ENCODE measurements at places on chromosomes 5 and 9. TPM values are rescaled to one million over a fixed set of nuclear protein-coding genes. Genes with fewer than 3 reads are reported as not detected.

GRCh38 chr5:176837707-176838115 is 27.4 kb downstream of the UNC5A start:
- peak; percentile 95 for DNase-seq

ERBIN gene
- polyA plus RNA-seq: 7.7 TPM

DNA sequence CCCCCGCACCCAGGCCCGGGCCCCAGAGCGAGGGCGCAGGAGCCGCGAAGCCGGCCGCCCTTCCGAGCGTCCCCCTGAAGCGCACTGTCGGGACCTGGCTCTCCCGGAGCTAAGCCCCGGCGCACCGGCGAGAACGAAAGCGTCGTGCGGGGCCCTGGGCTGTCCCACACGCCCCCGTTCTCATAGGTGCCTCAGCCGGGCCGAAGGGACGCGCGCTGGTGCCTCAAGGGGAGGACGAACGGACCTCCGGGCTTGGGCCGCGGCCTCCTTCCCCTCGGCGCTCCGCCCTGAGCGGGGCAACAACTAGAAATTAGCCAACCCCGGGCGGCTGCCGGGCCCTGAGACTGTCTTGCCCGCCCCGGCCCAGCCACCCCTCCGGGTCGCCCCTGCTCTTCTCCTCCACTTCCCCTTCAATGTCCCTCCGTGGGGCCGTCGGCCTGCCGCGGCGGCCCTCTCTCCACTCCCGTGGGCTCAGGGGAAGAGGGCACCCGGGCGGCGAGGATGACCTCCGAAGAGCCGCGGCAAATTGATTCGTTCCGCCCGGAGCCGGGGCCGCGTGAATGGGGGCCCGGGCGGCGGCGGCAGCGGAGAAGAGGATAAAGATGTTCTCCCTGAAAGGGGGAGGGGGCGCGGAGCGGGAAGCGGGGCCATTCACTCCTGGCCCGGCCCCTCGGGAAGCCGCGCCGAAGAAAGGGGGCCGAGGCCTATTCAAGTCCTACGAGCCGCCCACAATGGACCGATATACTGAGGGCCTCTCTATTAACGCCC is 3.5 kb upstream of the PRDM12 start:
- DNase-seq: peak; percentile 75

FKBP15 gene
- polyA plus RNA-seq: 9.9 TPM

SLC1A1 gene
- polyA plus RNA-seq: 2.9 TPM

DNA sequence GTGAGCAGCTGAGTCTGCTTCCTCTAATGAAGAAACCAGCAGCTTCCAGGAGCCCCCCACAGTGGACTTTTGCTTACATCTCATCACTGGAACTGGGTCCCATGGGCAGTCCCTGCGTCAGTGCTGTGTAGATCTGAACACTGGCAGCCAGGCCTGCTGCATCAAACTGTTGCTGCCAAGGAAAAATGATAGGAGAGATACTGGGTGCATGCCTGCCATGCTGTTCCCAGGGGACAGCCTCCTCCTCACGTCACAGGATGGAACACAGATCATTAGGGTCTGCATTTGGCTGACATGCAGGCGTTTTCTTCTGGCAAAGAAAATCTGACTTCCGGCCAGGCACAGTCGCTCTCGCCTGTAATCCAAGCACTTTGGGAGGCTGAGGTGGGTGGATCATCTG is 67.9 kb downstream of the OLFM1 start:
- no peak for DNase-seq

PCDHGA6 gene
- polyA plus RNA-seq: 2.0 TPM

GRCh38 chr5:139903795-139904565 is 108.4 kb downstream of the PSD2 start:
- peak; percentile 78 for DNase-seq

DNA sequence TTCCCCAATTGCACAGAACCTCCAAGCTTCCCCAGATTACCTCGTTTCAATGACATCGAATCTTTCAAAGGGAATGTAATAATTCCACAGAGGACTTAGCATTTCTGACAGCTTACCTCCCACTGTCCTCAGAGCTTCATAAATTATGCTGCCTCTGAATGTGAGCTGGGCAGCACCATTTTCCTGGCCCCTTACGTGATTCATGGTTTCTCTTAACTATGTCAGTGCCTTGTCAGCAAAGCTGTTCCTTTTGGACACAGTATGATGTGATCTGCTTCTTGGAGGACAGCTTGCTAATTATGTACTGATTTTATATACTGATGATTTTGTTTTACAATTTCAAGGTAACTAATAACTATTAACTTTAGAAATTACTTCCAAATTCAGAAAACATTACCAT is 27.7 kb upstream of the SSBP2 start:
- DNase-seq: no peak

DNA sequence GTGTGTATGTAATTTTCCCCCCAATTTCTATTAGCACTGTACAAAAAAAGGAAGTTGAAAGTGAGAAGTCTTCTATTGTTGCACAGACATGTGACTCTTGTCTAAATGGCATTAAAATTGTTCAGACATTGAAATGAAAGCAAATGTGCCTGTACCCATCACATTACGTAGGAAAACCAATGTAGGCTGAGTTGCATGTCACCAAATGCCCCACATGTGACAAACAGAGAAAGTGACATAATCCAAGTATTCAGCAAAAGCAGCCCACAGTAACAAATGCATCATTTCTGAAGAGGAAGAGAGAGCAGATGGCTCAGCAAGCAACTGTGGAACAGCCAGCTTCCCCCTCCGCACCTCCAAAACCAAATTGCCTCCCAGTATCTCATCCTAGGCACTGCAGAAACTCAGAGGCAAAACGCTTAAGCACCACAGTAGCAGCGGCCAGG is 161.5 kb upstream of the NR4A3 start:
- DNase-seq: no peak

DNA sequence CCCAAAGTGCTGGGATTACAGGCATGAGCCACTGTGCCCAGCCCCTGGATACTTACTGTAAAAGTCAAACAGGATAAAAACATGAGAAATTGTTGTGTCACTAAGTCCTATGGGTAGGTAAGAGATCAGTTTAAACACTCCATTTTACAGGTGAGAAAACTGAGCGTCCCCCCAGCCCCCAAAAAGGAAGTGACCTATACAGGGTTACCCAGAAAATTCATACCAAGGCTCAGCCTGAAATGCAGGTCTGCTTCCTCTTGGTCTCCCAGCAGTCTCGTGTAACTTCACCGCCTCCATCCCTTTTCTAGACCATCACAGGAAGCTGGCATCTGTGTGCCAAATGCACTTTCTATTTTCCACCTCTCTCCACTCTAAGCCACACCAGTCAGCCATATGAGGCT is 57.2 kb downstream of the TMOD1 start:
- no peak for DNase-seq

PDLIM4 gene
- 29.1 TPM for polyA plus RNA-seq

ACSL6 gene
- polyA plus RNA-seq: 3.4 TPM

- no peak for DNase-seq
Measured at GRCh38 chr9:136544964-136545691, 720 bp downstream of the NOTCH1 start.

DNA sequence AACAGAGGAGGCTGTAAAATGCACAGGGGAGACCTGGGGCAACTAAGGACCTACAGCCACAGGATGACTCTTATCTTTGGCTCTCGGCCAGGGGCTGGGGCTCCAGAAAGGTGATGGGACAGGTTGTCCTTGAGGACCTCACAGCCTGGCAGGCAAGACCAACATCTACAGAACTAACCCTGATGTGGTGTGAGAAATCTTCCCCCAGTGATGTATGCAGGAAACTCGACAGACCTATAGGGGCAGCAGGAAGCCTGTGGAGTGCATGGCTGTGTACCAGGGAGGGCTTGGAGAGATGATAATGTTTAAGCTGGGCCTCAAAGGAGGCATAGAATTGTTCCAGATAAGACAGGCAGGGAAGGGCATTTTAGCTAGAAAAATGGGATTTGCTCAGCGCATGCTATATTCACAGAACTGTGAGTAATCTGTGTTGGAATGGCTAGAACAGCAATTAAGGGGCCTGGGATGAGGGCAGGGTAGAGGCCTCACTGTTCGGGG is 68.5 kb upstream of the SLC25A51 start:
- no peak for DNase-seq

DNA sequence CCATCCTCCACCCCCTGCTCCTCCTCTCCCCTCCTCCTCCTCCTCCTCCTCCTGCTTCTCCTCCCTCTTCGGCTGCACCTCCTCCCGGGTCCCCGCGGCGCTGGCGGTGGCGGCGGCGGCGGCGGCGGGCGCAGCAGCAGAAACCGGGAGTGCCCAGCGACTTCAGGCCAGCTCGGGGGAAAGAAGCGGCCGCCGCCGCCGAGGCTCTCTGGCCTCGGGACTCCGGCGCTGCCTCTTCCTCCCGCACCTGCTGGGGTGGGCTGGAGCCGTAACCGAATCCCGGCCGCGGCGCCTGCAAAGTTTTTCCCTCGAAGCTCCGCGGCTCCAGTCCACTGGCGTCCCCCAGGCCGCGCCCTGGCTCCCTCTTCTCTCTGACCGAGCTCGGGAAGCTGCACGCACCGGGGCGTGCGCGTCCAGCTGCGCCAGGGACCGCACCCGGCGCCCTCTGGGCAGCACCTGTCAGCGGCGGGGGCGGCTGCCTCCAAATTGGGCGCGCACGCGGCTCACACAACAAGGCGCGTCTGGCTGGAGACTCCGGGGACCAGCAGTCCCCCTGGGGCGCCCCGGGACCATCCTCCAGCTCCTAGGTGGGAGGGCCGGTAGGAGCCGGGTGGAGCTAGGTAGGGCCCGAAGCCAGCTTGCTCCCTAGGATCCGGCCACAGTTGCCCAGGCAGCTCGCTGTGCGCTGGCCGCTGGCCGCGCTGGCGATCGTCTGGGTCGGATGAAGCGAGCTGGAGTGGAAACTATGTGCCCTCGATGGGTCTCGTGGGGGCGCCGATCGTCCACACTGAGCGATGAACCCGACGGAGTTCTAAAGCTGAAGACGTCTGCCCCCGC is at the start of gene MCTP1:
TSS of gene MCTP1 (minus strand) at position 523 of the 837 bp plus-strand sequence.
- DNase-seq: no peak

DNA sequence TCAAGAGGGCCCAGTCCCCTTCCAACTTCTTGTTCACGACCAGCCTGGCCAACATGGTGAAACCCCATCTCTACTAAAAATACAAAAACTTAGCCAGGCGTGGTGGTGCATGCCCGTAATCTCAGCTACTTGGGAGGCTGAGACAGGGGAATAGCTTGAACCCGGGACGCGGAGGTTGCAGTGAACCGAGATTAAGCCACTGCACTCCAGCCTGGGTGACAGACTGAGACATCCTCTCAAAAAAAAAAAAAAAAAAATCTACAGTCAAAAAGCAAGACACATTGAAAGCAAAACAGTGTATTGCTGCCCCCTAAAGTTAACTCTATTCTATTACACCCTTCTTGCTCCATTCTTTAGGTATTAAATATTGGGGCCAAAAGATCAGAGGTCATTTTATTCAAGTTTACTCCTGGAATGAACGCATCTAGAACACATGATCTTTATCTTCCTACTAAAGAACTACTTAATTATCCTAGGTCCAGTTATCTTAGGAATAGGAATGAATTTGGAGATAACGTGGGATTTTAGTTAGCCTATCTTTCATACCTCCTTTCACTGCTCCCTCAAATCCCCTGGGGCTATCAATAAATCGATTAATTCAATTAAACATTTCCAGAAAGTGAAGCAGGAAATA is 2.4 kb downstream of the ATG12 start:
- DNase-seq: no peak

- DNase-seq: no peak
Measured at GRCh38 chr9:111179577-111179976, 141.3 kb upstream of the LPAR1 start.
